ENCODE measurements at places on chromosomes 1 and 21. TPM values are rescaled to one million over a fixed set of nuclear protein-coding genes. Genes with fewer than 3 reads are reported as not detected.

Gene STUM
- not detected for total RNA-seq

Gene GJA4
- not detected for total RNA-seq

Gene WDR64
- not detected for total RNA-seq

Gene SELL
- total RNA-seq, result 0.29 TPM

Gene FCRL6
- not detected for total RNA-seq

Gene LENEP
- total RNA-seq, result not detected

Gene ANXA9
- total RNA-seq, result 1.0 TPM

Gene GJA5
- total RNA-seq, result not detected

Gene ILDR2
- total RNA-seq, result 0.08 TPM

Gene NGF
- 4.2 TPM for total RNA-seq

Gene ETV3L
- total RNA-seq, result not detected

Gene CLCA1
- not detected for total RNA-seq

Gene OR11L1
- not detected for total RNA-seq

Gene COL18A1
- total RNA-seq, result 147 TPM

Gene HSPB7
- not detected for total RNA-seq

Gene HSD11B1
- not detected for total RNA-seq

Gene ETNK2
- total RNA-seq, result 3.2 TPM

Gene YBX1
- 774 TPM for total RNA-seq

Gene PRKAA2
- total RNA-seq, result 2.7 TPM

Gene CCDC30
- total RNA-seq, result 0.80 TPM

Gene SIPA1L2
- total RNA-seq, result 9.3 TPM

Gene GCSAML
- total RNA-seq, result not detected

Gene DNAJC8
- 74.5 TPM for total RNA-seq

Gene TIMM17A
- total RNA-seq, result 107 TPM

Gene CLCA4
- not detected for total RNA-seq

Gene PM20D1
- total RNA-seq, result not detected

Gene PLXNA2
- total RNA-seq, result 0.94 TPM

Gene TMEM200B
- 0.08 TPM for total RNA-seq

Gene TNNT2
- not detected for total RNA-seq

Gene RAB25
- not detected for total RNA-seq

Gene ARMH1
- 0.54 TPM for total RNA-seq

Gene HNRNPCL2
- total RNA-seq, result not detected

Gene AIDA
- 77.3 TPM for total RNA-seq

Gene TRABD2B
- total RNA-seq, result 0.38 TPM

Gene ELAVL4
- total RNA-seq, result not detected

Gene ESRRG
- total RNA-seq, result not detected

Gene FCAMR
- 0.08 TPM for total RNA-seq

Gene NR5A2
- 8.3 TPM for total RNA-seq

Gene TNFRSF9
- total RNA-seq, result 3.8 TPM

Gene CFAP107
- not detected for total RNA-seq

Gene AKT3
- total RNA-seq, result 21.2 TPM

Gene LCE1E
- total RNA-seq, result 0.08 TPM

Gene ARHGEF10L
- total RNA-seq, result 6.9 TPM

Gene KIRREL1
- 38.2 TPM for total RNA-seq

All from A549 treated with DMSO at 1 μM for 4 hours (cell line).